CD4-positive, alpha-beta T cell treated with Interleukin-21 for 1 hour (primary cell): ENCODE measurements at places on chromosomes 6 and 20.

- DNase-seq = no peak
Measured at GRCh38 chr20:15772826-15773225, 800.4 kb downstream of the KIF16B start.

DNA sequence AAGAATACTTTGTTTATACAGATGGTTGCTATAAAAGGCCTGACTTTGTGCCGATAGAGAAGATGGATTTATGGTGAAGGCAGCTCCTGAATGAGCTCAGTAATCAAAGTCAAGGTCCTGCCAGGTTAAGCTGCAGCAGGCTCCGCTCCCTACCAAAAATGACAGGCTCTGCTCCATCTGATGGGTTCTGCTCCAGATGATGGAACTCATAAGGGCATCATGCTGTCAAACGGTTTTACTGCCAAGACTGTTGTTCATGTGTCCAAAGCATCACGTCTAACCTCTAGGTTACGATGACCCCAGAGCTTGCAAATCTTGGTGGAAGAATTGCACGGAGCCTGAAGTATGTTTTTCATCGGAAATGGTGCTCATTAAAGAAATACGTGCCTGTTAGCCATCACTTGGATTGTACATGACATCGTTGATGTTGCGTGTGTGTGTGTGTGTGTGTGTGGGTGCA, 19.2 kb upstream of the PTGIS start:
- no peak for DNase-seq

DNA sequence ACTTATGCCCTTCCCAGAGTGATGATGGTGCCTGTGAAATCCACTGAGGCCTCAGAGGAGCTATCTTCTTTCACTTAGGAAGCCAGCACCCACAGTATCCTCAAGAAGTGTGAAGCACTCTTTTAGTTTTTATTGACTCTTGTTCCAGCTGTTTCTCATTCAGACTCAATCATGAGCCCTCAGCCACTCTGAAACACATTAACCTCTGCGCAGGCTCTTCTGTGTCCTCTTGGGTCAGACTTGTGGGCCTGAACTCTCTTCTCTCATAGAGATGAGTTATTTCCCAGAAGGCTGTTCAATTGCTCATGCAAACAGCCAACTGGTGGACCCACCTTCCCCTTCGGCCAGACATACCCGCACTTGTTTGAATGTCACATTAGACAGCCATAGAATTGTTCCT, 27.8 kb upstream of the PREP start:
- no peak for DNase-seq

DNA sequence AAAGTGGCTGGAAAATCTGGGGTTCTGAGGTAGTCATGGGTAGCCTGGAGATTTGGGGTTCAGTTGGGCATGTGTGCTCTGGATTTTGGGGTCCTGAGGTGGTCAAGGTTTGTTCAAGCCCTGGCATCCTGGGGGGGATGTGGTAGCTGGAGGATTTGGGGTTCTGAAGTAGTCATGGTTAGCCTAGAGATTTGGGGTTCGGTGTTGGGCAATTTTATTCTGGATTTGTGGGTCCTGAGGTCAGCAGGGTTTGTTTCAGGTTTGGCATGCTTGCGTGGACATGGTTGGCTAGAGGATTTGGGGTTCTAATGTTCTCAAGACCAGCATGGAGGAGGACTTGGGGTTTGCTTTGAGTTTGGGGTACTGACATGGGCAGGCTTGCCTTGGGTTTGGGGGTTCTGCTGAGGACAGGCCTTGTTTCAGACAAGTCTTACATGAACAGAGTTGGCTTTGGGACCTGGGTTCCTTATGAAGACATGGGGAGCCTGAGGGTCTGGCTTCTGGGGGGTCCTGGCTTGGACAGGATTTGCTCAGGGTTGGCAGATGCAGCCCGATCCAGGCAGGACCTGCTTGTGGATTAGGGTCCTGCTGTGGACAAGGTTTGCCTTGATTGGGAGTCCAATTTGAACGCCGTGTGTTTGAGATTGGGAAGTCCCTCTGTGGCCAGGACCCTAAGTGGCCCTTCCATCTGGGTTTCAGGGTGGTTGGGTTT, 906 bp downstream of the ANKRD60 start:
- DNase-seq = no peak

- no peak for DNase-seq
Measured at GRCh38 chr20:63264519-63264918, 8.1 kb upstream of the ARFGAP1 start.

- no peak for DNase-seq
Measured at GRCh38 chr6:143561105-143561704, 49.7 kb upstream of the FUCA2 start.

- DNase-seq = no peak
Measured at GRCh38 chr6:23477586-23477985, 648.4 kb upstream of the NRSN1 start.

DNA sequence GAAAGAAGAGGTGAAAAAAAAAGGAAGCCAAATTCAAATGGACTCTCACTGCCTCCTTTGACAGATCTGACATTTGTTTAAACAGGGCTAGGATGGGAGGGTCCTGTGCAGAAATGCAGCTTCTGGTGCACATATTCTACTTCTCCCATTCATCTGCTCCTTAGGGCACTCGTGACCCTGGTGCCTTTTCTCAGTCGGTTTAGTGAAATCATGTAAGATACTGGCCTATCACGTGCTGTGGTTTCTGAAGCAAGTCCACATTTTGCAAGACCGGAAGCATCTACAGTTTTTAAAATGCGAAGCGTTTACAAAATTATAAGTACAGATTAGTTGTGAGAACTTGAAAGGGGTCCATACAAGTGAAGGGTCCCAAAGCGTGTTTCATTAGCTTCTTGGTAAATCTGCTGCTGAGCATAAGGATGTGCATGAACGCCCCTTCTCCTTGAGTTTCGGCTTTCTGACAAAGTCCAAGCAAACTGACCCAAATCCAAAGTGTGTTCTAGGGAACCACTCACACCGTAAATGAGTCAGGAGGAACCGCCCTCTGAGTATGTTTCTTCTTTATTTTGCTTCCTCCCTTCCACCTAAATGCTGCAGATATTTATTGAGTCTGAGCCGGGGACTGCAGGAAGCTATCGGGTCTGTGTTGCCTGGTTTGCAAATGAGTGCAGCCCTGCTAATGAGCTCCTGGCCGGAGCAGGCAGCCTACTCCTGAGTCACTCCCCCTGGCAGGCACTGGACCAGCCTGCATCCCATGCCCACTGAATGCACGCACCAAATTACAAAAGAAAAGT, 323.8 kb upstream of the JARID2 start:
- DNase-seq = peak; percentile 11

GRCh38 chr20:17380801-17381200, 150.4 kb downstream of the BFSP1 start:
- no peak for DNase-seq

DNA sequence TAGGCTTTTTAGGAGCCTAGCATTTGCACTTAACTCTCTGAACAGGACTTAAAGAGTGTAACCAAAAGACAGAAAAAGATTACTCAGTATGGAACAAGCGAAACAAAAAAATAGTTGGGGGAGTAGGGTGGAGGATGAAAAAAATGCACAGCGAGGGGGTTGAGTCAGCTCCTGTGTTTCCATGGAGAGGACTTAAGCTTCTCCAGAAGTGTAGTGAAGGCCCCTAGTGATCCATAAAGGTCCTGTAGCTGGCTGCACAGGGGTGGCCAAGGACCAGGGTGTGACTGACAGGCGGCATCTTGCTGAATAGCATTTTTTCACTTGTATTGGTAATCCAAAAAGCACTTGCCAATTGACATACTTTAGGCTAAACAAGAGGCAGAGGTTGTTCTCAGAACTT, 533.9 kb downstream of the RFPL4B start:
- DNase-seq = no peak

- no peak for DNase-seq
Measured at GRCh38 chr6:11432713-11433450, 104.7 kb upstream of the TMEM170B start.

- no peak for DNase-seq
Measured at GRCh38 chr6:13304580-13305260, 23.6 kb downstream of the TBC1D7 start.

DNA sequence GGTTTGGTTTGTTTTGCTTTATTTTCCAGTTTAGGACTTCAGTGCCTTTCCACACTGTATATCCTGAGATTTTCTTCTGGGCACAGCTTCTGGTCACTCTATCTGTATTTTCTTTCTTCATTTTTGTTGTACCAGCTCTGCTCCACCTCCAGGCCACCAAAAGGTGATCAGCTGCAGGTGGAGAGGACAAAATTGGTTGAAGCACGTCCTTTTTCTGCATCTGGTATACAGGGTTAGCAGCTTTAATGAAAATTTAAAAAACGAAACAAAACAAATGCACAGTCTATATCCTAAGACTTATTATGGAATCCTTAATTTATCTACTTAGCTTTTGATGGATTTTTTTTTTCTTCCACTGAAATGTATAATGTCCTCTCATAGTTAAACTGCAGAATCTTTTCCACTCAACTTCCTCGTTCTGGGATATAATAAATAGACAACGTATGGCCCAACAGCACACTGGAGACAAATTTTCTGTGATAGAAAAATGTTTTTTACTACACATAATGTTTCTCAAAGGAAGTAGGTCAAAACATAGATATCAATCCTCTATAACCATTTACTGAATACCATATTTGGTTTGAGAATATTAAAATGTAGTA, 10.7 kb upstream of the SOBP start:
- DNase-seq = no peak

DNA sequence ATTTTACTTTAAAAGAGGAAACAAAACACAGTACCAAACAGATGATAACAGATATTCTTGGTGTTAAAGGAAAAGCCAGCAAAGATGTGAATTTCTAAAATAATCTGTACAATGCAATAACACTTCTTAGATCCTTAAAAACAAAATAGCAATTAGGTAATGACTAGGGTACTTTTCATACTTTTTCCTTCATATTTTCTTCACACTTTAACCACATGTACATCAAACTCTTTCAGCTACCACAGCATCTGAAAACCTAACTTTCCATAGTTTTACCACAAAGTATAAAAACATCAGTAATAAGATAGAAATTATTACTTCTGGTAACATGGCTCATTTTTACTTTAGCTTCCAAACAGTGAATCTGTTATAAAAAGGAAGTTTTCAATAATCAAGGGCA, 141.3 kb downstream of the MMS22L start:
- no peak for DNase-seq

- no peak for DNase-seq
Measured at GRCh38 chr20:41222296-41222695, 85.0 kb downstream of the PLCG1 start.

- DNase-seq = no peak
Measured at GRCh38 chr6:134607411-134607810, 289.5 kb upstream of the SGK1 start.

DNA sequence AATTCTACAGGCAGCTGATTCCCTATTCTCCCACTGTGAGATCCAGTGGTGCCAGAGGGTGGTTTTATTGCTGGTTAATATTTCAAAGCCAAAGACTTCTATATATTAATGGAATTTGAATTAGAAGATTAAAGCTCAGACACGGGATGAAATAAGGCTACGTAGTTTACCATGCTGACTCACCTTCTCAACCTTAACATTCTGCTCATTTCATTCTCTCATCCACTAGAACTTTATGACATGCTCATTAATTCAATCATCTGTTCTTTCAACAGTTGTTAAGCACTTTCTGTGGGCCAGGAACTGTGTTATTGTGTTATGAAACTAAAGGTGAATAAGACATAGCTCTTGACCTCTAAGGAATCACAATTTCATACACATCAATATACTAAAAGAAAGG, 456.9 kb upstream of the MAP3K7 start:
- DNase-seq = no peak

- DNase-seq = no peak
Measured at GRCh38 chr20:37630993-37631392, 62.8 kb upstream of the CTNNBL1 start.

- DNase-seq = no peak
Measured at GRCh38 chr6:105711216-105711615, 308.3 kb upstream of the PREP start.
